NCI-H1930 (cell line): ENCODE measurements at places on chromosomes 12 and 14.

- no peak for DNase-seq
These were observed 25.3 kb downstream of the NUAK1 start for GRCh38 chr12:106113446-106113823.

DNA sequence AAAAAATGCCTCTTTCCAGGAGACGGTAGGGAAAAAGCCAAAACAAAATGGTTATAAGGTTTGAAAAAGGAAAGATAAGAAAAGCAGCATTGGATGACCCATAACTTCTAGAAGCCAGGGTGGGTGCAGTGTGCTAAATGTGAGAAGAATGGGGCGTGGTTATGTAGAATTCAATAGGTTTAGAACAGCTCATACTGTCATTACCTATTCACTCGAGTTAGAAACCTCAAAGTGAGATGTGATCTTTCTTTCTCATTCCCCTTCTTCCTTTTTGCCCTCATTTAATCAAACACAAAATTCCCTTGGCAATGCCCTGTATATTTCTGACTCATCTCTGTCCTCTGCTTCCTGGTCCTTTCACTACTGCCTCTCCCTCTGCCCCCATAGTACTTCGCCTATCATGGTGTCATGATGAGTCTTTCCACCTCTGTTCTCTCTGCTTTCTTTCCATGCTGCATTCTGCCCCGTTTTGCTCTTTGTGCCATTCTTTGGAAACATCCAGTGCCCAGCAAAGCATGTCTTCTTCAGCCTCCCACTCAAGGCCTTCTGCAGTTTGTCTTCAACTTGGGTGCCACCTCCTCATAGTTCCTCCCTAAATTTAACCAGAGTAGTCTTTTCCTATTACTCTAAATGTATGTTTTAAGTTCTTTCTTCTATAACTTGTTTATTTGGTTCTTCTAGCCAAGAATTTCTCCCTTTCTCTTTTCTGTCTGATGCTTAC lies 496.3 kb downstream of the NRXN3 start:
- DNase-seq = no peak

DNA sequence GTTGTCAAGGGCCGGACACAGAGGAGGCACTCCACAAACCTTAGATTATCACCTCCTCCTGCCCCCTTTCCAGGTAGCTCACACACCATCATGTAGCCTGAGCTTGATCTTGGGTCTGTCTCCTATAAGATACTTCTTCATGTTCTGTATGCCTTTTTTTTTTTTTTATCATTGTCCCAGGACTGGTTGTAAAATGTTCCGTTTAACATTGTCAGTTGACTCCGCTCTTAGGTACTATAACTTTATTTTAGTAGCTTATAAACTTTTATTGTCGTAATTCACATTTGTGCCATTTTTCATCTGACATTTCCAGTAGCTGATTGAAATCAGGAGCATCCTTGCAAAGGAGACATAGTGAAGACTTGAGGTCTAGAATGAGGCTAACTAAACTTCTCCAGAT lies 79.9 kb downstream of the SLC15A5 start:
- DNase-seq = no peak

DNA sequence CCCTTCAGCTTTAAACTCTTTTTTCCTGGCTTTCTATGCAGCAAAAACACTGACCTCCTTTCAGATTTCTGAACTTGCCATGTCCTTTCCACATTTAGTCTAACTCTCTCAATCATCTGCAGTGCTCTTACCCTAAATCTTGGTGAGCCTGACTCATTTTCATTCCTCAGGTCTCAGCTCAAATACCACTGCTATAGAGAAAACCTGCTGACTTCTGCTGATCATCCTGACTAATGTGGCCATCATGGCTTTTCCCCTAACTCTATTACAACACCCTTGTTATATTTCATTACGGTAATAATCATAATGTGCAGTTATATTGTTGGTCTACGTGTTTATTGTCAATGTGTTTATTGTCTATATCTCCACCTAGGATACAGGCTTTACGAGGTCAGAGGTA lies 207.3 kb upstream of the OR4E1 start:
- no peak for DNase-seq

- DNase-seq = no peak
These were observed 188.1 kb downstream of the SLC5A8 start for GRCh38 chr12:101021911-101022388.

- no peak for DNase-seq
These were observed 61.6 kb upstream of the GZMB start for GRCh38 chr14:24695265-24696241.

DNA sequence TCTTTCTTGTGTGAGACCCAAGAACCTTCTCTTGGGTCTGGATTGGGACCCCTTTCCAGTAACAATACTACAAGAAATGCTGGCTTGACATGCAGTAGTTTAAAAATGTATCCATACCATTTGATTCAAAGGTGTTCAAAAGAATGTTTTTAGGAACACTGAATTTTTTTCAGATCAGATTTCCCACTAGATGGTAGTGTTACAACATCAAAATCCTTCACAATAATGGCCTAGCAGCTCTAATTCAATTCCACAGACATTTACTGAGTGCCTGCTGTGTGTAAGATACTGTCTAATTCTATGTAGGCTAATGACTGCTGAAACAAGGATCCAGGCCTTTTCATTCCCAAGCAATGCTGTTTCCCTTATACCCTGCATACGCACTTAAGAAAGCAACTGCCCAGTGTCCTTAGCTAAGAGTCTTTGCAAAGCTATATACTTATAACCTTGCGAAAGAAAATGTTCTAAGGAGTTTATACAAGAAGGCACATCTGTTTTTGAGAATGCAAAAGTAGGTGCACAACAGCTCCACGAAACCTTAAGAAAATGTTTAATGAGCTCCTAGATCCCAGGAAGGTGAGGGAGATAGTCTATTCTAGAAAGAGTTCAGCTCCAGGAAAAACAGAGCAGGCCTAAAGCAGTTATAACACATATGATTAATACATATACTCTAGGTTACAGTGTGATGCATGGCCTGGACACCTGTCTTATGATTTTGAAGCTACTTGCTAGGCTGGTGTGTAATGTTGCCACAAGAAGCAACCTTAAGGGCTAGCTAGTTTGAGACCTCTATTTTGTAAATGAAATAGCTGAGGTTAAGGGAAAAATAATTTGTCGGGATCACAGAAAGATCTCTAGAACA lies 50.9 kb upstream of the PKP2 start:
- peak; percentile 24 for DNase-seq

DNA sequence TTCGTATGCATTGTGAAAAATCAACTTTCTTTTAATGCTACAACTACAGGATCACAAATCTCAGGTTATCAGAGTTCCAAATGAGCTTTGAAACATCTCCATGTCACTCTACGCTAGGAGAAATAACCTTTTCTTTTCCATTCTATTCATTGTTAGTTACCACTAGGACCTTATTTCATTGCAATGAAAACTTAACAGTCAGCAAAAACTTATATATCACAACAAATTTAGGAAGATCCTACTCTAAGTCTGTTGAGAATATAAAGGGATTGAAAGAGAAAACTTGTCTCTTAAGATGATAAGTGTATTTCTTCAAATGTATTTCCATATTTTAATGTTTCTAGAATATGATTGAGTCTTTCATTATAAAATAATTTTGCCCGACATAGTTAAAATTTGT lies 539.1 kb downstream of the TMTC2 start:
- no peak for DNase-seq
